ENCODE measurements at places on chromosomes 7 and 10.
A peak's percentile ranks its signal among the peaks of the same experiment; 100 is the strongest.

DNA sequence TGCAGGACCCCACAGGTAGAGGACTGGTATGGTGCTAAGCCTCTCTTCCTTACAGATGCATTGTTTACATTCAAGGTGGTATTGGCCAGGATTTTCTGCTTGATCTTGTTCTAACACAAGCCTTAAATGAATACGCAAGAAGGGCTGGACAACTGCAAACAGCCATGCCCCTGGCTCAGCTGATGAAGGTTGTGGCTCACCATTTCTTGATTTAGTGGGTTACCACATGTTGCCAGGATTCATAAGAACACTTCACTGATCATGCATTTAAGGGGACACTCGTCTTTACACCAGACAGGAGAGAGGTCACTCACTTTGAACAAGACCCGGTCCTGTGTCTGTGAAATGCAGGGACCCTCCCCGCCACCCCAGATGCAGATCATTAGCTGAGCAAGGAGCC is 82.2 kb downstream of the CHN2 start:
- no peak overlapping the region for H3K27ac ChIP-seq
- no peak for DNase-seq
- H3K36me3 ChIP-seq = no peaks in the 10 kb centered on the region
- no peak overlapping the region for H3K4me3 ChIP-seq

DNA sequence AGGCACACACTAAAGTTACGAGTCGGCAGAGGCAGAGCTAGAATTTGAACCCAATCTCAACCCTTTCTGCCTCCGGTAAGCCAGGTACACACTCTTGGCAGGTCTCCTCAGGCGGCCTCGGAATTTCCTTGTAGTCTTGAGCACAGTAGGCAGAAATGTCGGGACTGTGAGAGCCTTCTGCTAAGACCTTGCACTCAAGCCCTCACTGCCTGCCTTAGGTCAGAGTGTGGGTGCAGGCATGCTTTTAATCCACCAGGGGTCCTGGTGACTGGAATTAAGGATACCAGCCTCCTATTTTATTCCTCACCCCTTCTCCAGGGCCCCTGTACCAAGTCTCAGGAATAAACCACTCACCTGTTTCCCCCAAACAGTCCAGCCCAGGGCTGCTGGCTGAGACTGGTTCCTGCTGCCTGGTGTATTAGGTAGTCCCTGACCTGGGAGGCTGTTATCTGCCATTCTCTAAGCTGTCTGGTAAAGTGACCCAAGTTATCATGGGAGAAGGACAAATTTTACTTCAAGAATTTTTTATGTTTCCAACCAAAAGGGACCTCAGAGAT is 855 bp downstream of the ATP6V1F start:
- DNase-seq = peak; percentile 25
- H3K27ac ChIP-seq = peak overlapping the region; percentile 96
- H3K27me3 ChIP-seq = no peaks in the 10 kb centered on the region

- no peak overlapping the region for H3K4me3 ChIP-seq
- H3K27ac ChIP-seq = no peak overlapping the region
- peaks cover 11% of the 10 kb centered on the region for H3K27me3 ChIP-seq
- H3K36me3 ChIP-seq = no peaks in the 10 kb centered on the region
Measured at GRCh38 chr7:28771906-28772622, 186.1 kb downstream of the TRIL start.

DNA sequence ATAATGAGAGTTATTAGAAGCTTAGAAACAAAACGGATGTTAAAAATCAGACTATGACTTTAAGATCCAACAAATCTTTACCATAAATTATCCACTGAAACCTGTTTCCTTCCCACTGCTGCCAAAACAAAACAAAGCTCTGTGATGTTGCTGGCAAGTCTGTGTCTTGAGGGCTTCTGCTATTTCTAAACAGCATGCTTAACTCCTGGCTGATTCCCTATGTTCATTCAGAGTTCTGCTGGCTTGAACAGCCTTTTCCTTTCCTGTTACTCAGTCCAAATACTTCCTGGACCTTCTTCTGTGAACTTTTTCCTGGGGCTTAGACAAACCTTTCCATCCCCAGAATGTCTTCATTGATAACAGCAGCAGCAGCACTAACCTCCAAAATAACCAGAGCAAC is 448.1 kb downstream of the SORCS1 start:
- no peaks in the 10 kb centered on the region for H3K36me3 ChIP-seq
- H3K4me1 ChIP-seq = no peaks in the 10 kb centered on the region
- no peak overlapping the region for H3K4me3 ChIP-seq
- no peaks in the 10 kb centered on the region for H3K27me3 ChIP-seq

DNA sequence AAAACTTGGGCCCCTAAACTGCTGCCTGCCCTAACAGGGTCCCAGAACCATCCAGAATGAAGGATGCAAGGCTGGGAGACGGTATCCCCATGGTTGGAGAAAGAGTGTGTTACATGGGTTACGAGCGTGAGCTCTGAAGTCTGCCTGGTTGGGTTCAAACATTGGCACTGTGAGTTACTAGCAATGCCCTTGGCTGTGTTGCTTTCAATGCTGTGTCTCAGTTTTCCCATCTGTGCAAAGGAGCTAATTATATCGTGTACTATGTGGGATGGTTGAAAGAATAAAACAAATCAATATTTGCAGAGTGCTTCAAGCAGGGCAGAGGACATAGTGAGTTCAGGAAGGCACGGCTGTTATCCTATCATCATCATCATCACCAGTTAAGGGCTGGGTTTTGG is 114.7 kb downstream of the ZMIZ1 start:
- peak overlapping the region; percentile 57 for H3K27ac ChIP-seq
- H3K4me1 ChIP-seq = peaks cover 16% of the 10 kb centered on the region
- H3K4me3 ChIP-seq = no peak overlapping the region
- H3K27me3 ChIP-seq = no peaks in the 10 kb centered on the region

- no peaks in the 10 kb centered on the region for H3K4me1 ChIP-seq
- H3K4me3 ChIP-seq = no peak overlapping the region
- no peaks in the 10 kb centered on the region for H3K36me3 ChIP-seq
- no peak for DNase-seq
Measured at GRCh38 chr10:57038531-57038930, 677.5 kb upstream of the ZWINT start.

DNA sequence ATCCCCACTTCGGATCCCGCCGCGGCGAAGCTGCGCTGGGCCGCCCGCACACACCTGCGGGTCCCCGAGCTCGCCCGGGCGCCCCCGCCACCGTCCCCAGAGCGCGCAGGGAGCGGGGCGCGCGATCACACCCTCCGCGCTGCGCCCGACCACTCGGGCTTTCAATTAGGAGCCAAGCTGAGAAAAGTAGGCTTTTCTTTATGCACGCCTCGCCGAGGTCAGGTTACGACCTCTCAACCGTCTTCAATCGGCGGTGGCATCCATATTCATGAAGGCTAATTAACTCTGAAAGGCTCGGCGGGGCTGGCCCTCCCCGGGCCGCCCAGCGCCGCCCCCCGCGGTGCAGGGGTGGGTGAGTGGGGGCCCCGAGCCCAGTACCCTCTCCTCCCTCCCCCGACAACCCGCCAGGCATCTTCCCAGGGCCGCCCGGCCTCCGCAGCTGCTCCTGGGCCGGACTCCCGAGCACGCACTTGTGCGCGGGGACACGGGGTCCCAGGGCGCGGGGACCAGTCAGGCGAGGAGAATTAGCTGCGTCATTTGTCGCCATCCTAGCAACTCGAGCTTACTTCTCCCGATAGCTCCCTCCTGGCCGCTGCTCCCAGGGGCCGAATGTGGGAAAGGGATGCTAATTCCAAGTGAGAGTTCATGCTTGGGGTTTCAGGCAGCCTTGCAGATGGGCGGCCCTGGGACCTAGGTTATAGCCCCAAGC is 155.5 kb upstream of the LYZL2 start:
- no peaks in the 10 kb centered on the region for H3K36me3 ChIP-seq
- DNase-seq = no peak
- peak overlapping the region; percentile 39 for H3K27ac ChIP-seq

DNA sequence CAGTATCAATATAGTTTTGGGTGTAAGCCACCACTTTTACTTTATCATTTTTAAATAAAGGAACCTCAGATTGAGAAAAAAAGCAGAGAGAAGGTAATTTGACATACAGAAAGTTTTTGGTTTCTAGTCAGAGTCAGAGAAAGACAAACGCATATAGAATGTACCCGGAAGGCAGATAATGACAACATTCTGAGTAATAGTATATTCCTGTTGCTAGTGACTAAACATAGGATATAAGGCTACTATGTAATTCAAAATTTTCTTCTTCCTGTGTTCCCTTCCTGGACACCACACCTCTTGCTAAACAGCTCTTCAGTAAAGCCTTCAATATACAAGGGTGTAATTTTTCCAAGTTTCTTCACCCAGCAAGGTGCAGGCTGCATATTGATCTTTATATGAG is 597.6 kb downstream of the PCDH15 start:
- no peak overlapping the region for H3K4me3 ChIP-seq
- no peaks in the 10 kb centered on the region for H3K4me1 ChIP-seq
- H3K36me3 ChIP-seq = no peaks in the 10 kb centered on the region
- H3K27ac ChIP-seq = no peak overlapping the region
- no peaks in the 10 kb centered on the region for H3K27me3 ChIP-seq

DNA sequence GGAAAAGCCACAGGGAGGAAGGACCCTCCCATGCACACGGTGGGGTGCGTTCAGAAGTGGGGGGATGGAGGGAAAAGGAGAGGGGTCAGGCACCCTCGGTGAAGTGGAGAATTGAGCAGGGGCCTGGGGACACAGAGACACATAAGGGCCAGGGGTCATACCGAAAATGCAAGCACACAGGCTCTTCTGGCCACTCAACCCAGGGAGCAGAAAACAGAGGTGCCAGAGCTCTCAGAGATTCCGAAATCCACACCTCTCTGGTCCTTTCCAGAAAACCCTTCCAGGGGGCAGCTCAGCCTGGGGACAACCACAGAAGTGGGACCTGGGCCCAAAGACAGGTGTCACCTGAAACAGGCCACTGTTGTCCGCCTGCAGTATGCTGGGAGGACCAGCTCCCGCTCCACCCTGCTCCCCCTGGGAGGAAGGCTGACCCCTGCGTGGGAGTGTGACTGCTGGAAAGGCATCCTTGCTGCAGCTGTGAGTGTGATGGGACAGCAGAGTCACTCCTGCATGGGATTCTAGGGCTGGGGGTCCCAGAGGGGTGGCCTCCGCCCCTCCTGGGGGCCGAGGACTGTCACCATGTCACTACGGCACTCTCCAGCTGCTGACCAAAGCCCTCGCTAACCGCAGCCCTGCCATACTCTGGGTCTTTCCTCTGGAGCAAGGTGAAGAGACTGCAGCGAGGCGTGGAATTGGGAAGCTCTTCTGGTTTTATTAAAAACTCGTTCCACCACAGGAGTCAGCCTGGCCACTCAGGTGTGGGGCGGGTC is 63.1 kb downstream of the TMEM209 start:
- no peak for DNase-seq
- peak overlapping the region; percentile 81 for H3K27ac ChIP-seq
- H3K4me3 ChIP-seq = peak overlapping the region; percentile 84

DNA sequence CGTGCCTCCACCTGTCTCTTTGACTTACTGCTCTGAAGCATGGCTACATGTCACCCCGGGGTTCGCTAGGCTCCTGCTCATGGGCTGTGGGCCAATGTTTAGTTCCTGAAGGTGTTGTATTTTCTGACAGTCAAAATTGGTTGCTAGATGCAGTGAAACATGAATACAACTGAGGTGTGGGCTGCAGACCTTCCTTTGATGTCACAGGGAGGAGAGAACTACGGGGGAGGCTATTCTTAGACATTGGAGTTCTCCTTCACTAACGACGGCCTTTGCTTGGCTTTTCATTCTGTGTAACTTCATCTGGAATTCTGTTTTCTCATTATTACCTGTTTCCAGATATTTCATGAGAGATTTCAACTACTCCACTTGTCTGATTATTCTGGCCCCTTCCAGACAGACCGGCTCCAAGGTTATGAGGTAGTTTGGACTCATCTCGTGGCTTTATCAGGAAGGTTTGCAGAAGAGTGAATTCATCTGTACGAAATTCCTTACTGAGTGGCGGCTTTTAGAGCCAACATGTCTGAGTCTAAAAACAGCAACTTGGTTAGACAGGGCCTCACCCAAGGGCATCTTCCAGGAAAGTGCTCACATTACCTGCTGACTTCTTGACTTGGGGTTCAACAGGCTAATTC is 774.7 kb downstream of the SUGCT start:
- no peak overlapping the region for H3K27ac ChIP-seq
- H3K27me3 ChIP-seq = no peaks in the 10 kb centered on the region
- no peaks in the 10 kb centered on the region for H3K36me3 ChIP-seq
- H3K4me3 ChIP-seq = no peak overlapping the region
- H3K4me1 ChIP-seq = no peaks in the 10 kb centered on the region

DNA sequence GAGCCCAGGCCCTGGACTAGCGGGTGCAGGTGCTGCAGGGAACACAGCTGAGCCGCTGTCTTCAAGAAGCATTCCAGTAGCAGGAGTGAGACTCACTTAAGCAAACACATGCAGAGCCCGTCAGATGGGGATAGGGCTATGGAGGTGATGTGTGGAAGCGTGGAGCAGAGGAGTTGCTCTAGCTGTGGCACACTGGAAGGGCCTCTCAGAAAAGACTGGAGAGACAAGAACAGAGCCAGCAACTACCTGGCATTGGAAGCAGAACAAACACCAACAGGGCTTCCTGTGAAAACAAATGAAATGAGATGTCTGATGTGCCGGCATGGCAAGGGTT is 37.8 kb upstream of the GALNTL5 start:
- no peaks in the 10 kb centered on the region for H3K36me3 ChIP-seq
- peaks cover 2% of the 10 kb centered on the region for H3K4me1 ChIP-seq
- peaks cover 48% of the 10 kb centered on the region for H3K27me3 ChIP-seq

GRCh38 chr7:98569691-98570337 is 47.3 kb upstream of the NPTX2 start:
- DNase-seq = no peak
- no peaks in the 10 kb centered on the region for H3K36me3 ChIP-seq
- H3K27ac ChIP-seq = no peak overlapping the region
- H3K4me3 ChIP-seq = no peak overlapping the region

GRCh38 chr10:69239136-69239535 is 19.0 kb downstream of the HKDC1 start:
- H3K27me3 ChIP-seq = no peaks in the 10 kb centered on the region
- no peak overlapping the region for H3K4me3 ChIP-seq
- H3K4me1 ChIP-seq = peaks cover 11% of the 10 kb centered on the region
- no peak for DNase-seq
- H3K27ac ChIP-seq = no peak overlapping the region

DNA sequence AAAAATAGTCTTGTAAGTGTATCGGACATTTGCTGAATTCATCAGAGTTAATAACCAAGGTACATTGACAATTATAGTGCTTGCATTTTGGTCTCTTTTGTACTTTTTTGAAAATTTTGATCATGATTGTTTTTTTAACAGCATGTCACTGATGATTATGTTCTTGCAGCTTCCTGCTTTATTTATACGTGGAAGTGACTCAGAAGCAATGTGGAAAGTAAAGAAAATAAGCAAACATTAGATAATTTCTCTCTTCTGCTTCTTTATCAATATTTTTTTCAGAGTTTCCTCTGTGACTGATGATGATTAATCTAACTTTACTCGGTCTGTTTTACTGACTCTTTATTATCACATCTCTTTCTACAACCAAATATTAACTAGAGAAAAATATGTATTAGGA is 1351.9 kb downstream of the REEP3 start:
- no peaks in the 10 kb centered on the region for H3K27me3 ChIP-seq
- no peak overlapping the region for H3K27ac ChIP-seq
- DNase-seq = no peak
- H3K36me3 ChIP-seq = no peaks in the 10 kb centered on the region

GRCh38 chr7:13604178-13604577 is 385.3 kb downstream of the ETV1 start:
- H3K4me3 ChIP-seq = no peak overlapping the region
- H3K36me3 ChIP-seq = no peaks in the 10 kb centered on the region
- DNase-seq = no peak
- no peaks in the 10 kb centered on the region for H3K4me1 ChIP-seq
- no peaks in the 10 kb centered on the region for H3K27me3 ChIP-seq
